ENCODE measurements at places on chromosomes 4 and X.
A peak's percentile ranks its signal among the peaks of the same experiment; 100 is the strongest.

DNA sequence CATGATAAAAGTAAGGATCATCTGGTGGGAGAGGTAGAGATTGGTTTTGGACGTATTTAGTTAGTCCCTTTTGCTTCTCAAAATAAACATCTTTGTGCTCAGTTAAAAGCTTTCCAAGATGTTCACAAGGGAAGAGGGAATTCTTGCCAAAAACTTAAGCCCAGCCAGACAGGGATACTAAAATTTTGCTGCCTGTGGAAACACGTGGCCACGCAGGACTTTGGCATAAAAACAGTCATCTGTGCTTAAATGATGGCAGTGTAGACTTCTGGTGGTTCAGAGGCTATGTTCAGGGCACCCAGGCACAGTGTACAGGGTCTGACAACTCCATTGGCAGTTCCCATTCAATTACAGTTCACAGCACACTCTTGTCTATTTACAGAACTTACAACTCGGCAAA lies 93.2 kb upstream of the JADE1 start:
- no peak for DNase-seq

GRCh38 chrX:88366314-88366713 lies 380.7 kb upstream of the CPXCR1 start:
- no peak for DNase-seq

DNA sequence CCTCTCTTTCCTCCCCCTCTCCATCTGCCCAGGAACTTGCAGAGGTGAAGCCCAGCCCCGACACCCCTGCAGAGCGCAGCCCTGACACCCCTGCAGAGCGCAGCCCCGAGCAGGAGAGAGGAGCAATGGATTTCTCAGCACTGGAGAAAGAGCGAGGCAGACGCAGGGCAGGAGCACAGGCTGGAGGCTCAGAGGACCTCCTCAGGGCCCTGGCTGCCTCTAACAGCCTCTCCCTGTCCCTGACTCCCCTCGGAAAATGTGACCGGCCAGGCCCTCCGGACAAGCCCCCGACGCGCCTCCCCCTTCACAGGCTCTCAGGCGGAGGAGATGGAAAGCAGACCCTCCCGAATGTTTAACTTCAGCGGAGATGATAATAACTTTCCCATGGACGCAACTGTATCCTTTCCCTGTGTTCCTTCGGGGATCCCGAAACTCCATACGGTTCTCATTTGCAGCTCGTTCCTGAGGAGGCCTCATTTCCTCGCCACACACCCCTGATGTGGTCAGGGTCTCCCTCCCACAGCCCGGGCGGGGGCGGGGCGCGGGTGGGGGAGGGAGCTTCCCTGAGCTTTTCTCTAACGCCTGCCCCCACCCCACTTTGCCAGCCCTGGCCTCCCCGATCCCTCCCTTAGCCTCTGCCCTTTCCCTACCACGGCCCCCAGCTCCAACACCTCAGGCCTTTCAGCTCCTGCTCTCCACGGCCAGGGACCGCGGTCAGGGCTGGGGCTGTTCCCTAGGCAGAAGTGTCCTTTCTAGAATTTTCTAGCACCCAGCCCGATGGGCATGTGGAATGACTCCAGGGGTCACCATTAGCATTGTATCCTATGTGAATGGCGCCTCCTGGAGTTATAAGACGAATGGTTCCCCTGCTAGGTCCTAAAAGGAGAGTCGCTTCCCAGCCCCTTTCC lies 201.1 kb upstream of the BCOR start:
- DNase-seq, result no peak

DNA sequence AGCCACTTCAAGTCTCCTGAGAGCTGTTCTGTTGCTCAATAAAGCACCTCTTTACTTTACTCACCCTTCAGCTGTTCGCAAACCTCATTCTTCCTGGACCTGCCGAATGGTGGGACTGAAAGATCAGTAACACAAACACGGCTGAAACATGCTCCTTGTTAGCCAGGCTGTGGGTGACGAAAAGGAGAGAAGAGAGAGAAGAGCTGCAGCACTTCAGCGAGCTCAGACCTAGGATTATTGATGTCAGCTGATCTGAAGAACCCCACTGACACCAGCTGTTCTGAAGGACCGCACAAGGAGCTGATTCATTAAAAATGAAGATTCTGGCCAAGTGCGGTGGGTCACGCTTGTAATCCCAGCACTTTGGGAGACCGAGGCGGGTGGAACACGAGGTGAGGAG lies 2020.0 kb upstream of the ADGRL3 start:
- no peak for DNase-seq

GRCh38 chr4:10611673-10612072 lies 72.9 kb downstream of the CLNK start:
- DNase-seq, result no peak

GRCh38 chrX:84340968-84341367 lies 153.0 kb upstream of the RPS6KA6 start:
- no peak for DNase-seq

DNA sequence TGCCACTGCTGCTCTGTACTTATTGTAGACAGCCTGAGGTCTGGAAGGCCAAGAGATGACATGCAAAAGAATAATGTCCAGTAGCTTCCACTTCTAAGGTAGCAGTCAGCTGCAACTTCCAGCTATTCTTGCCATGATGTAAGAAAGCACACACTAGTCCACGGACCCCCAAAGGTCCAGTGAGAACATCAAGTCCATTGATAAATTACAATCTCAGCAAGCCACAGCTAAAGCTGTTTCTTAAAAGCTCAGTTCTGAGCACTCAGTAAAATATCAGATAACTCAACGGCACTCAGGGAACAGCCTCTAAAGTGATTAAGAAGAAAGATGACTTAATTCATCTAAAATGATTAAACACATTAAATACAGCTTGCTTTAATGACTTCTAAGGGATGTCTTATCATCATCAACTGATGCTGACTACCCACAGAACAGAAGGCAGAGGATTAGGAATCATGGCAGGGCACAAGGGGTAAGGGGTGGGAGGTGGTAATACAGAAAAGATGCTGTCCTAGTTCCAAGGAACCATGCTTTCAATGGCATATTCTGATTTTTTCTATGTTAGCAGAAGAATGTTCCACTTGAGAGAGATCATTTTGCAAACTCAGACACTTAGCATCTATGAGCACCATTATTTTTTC lies 99.1 kb upstream of the CBR4 start:
- DNase-seq, result no peak

DNA sequence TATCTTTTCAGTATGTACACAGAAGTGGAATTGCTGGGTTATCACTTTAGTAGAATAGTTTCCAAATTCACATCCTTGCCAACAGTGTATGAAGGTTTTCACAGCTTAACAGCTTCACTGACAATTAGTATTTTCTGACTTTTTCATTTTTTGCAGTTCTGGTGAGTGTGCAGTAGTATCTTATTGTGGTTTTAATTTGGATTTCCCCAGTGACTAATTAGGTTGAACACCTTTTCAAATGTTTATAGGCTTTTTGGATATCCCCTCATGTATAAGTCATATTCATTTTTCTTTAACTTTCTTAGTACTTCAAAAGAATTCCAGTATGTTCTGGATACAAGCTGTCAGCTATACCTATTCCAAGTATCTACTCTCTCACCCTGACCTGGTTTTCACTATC lies 37.1 kb downstream of the BRCC3 start:
- no peak for DNase-seq

DNA sequence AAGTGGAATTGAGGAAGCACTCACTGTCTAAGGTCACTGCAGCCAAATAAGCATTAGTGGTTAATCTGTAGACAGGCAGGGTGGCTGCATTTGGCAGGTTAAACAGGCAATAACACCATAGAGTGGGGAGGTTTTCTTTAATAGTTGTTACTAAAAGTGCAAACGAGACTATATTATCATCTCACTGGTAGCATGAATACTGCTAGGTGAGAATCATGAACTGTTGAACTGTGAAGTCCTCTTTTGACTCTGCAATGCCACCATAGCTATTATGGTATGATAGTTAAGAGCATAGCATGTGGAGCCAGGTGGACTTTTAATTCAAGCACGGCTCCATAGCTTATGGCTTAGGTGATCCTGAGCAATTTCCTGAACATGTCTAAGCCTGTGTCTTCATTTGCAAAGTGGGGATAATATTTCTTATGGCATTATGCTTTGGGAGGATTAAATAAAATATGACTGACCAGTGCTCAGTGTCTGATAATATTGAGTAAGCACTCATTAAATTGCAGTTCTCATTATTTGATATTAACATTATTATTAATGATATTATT lies 235.6 kb upstream of the HHIP start:
- no peak for DNase-seq

DNA sequence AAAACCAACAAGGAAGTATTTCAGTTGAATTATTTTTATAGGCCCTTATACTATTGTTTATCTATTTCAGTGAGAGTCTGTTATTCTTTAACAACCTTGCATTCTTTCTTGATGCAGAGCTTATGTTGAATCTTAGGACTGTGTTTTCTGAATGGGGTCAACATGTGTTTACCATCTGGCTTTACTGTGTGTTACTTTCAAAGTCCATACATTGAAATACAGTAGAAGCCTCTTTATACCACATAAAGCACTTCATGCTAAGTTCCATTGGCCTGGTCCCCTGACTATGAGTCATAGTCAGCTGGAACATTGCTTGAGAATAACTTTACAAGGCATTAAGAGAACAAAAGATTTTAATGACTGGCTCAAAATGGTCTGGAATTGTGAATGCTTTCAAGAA lies 152.6 kb downstream of the GASK1B start:
- no peak for DNase-seq

DNA sequence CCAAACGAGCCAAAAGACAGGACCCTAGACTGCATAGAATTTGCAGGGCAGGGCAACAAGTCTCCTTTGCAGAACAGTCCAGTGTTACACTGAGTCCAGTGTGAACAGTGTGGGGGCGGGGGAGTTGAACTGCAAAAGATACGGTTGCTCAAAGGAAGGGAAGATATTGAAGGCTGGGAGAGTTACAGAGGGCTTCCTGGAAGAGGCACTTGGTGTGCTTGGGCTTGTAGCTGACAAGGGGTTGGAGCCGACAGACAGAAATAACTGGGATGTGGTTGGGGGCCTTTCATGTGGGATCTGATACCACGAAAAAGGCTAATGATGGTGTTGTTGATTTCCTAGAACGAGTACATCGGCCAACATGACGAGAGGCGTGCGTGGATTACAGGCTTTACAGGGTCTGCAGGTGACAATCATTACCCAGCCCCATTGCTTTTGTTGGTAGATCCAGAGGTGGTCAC lies 6.1 kb downstream of the XPNPEP2 start:
- DNase-seq, result no peak

- no peak for DNase-seq
Observed at GRCh38 chrX:9604111-9604907, 139.5 kb downstream of the TBL1X start.

GRCh38 chr4:149823769-149824221 lies 8.2 kb upstream of the IQCM start:
- DNase-seq, result no peak

DNA sequence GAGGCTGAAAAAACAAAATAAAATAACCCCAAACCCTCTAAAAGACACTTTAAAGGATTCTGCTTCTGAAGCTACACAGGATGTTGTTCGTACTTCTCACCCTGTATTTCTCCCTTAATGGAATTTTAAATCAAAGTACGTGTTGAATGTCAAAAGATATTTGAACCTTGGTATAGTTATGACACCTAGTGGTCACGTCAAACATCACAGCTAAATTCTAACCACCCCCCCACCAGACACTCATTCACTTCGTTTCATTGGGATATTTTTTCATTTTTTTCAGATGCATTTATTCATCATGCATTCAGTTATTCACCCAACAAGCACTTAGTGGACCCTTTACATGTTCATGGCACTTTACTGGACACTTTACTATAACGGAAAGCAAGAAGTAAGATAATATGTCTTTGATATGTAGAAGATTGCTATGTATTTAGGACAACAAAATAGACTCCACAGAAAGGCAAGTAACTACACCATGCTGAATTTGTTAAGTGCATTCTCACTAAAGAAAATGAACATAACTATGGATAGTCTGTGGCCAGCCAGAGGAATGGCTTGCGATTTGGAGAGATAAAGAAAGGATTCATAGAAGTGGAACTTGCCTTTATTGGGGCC lies 62.5 kb upstream of the GPR174 start:
- peak; percentile 12 for DNase-seq

- DNase-seq, result no peak
Observed at GRCh38 chr4:55033296-55033695, 92.1 kb downstream of the KDR start.

- no peak for DNase-seq
Observed at GRCh38 chrX:153517423-153517822, at the start of gene ATP2B3. Gene ATP2B3, plus strand, starts transcription at chrX:153517642. Its CDS starts 18,606 bp downstream, at chrX:153536248.

DNA sequence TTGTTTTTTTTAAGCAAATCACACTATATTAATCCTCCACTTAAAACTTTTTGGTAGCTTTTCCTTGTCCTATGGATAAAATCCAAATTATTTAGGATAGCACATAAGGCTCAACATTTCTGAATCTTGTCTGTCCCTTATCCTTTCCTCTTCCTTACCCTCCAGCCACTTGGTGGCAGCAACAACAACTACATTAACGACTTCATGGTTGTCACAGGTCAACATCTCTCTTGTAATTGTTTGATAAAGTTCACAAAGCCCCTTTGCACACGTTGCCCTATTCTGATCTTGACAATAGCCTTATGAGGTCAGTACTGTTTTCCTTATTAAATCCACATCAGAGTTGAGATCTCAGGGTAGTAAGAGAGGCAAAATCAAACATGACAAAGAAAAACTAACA lies 269.0 kb upstream of the PABPC4L start:
- no peak for DNase-seq

DNA sequence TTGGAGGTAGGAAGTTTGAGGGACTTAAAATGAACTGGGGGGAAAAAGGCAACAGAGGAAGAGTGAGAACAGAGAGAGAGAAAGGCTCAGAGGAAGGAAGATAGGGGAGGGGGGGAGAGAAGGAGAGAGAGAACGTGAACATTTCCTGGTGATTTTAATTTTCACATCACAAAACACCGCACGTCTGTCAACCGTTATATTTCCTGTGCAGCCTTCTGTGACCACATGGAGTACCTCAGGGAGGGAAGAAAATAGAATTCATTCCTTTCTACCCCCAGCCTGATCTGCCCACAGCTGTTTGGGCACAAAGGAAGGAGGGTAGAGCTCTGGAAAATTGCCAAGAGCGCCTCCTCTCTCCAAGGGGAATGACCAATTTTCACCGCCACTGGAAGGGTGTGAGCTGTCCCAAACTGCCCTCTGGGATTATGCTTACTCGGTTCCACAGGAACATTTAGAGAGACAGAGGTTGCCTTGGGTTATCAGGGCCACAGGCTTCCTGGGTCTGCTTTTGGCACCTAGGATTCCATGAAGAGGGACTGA lies 135.7 kb upstream of the MAMLD1 start:
- no peak for DNase-seq

DNA sequence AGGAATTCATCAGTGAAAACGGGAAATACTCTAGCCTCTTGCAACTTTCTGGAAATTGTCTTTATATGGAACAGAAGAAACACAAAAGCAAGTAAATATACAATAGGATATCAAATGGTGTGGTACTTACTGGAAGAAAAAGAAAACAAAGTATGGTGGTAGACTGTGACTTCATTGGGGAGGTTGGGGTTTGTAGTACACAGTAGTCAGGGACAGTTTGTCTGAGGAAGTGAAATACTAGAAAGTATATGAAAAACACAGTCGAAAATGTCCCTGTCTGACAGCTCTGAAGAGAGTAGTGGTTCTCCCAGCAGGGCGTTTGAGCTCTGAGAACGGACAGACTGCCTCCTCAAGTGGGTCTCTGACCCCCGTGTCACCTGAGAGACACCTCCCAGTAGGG lies 390.0 kb upstream of the NWD2 start:
- DNase-seq, result no peak

GRCh38 chr4:76717431-76717830 lies 180.5 kb downstream of the SOWAHB start:
- no peak for DNase-seq
